ENCODE measurements at places on chromosomes 12 and 14.

DNA sequence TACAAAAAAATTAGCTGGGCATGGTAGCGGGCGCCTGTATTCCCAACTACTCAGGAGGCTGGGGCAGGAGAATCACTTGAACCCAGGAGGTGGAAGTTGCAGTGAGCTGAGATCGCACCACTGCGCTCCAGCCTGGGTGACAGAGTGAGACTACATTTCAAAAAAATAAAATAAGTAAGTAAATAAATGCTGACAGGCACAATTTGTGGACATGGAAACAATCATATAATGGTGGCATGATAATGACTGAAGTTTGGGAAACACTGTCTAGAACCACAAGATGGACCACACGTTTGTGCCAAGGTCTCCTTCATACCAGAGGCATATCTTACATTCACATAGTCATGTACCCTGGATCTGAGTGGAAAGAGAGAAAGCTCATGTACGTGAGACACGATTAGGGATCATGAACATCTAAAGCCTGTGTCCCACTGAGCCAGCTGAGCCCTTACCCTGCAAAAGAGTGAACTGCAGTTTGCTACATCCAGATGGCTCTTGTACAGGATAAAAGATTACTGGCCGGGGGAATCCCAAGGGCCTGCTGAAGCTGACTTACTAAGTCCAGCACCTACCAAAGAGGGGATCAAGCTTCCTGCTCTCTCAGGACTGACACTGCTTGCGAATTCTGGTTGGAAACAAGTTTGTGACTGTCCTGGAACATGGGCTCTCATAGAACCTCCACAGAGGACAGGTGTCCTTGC lies 62.9 kb downstream of the TRAFD1 start:
- DNase-seq: no peak

DNA sequence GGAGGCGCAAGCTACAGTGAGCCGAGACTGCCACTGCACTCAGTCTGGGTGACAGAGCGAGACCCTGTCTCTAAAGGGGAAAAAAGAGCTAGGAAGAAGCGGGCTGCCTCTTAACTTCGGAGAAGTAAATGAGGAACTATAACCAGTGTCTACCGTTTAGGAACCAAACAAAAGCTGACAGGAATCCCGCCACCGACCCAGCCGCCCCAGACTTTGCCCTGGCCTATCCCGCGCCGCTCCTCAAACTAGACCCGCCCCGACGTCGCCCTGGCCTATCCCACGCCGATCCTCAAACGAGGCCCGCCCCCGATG lies 568 bp upstream of the SIVA1 start:
- DNase-seq: no peak

DNA sequence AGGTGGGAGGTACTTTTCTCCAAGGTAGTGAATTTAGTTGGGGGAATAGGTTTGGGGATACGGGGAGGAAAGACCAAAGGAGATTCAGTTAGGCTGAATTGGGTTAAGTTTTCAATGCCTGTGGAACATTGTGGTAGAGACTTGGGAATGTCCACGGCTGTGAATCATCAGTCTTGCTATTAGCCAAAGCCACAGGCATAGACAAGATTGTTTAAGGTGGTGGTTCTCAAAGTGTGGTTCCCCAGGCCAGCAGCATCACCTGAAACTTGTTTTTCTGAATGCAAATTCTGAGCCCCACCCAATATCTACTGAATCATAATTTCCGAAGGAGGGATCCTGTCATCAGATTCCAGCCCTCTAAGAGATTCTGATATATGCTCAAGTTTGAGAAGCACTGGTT lies 316.2 kb downstream of the EGLN3 start:
- no peak for DNase-seq

- no peak for DNase-seq
These were observed 31.4 kb downstream of the CFAP251 start for GRCh38 chr12:121949648-121950397.

- DNase-seq: no peak
These were observed 417.5 kb downstream of the LRIG3 start for GRCh38 chr12:58502841-58503240.
